ENCODE measurements at places on chromosomes 13 and 19.

DNA sequence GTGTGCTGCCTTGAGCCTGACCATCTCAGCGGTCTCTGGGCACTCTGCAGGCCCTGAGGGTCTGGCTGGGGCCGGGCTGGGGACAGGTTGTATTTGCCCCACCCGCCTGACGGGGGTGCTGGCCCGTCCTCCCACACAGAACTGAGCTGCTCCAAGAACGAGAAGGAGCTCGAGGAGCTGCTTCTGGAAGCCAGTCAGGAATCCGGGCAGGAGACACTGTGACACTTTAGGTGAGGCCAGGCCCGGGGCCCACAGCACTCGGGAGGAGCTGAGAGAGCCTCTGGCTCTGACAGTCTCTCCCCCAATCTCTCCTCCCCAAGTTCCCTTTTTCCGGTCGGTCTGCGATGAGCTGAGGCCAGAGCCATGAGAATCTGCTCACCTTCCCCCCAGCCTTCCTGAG lies 14.5 kb downstream of the NKPD1 start:
- DNase-seq = no peak

DNA sequence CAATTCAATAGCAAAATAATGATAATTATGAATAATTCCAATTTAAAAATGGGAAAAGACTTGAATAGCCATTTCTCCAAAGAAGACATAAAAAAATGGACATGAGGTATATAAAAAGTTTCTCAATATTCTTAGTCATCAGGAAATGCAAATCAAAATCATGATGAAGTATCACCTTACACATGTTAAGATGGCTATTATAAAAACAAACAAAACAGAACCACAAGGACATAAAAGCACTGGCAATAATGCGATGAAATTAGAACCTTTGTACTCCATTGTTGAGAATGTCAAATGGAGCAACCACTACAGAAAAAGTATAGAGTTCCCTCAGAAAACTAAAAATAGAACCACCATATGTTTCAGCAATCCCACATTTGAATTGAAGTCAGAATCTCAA lies 1186.1 kb downstream of the SLITRK5 start:
- no peak for DNase-seq

DNA sequence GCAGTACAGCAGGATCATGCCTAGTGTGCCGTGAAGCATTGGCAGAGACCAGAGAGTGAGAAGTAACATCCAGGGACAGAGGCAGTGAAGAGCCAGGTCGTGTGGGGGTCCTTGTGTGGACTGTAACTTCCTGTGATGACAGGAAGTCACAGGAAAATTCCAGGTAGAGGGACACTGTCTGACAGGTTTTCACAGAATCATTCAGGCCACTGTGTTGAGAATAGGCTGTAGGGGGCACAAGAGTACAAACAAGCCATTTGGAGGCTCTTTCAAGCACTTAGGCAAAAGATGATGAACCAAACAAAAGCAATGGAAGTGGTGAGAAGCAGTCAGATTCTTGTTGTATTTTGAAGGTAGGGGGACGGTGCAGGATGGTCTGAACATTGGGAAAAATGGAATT lies 46.4 kb downstream of the N4BP2L1 start:
- DNase-seq = peak; percentile 4

GRCh38 chr13:21225841-21226581 lies 49.6 kb downstream of the MRPL57 start:
- no peak for DNase-seq

- no peak for DNase-seq
These were observed 741.6 kb downstream of the FGF9 start for GRCh38 chr13:22412452-22412851.

- DNase-seq = no peak
These were observed 34.0 kb upstream of the OR1M1 start for GRCh38 chr19:9052894-9053293.

DNA sequence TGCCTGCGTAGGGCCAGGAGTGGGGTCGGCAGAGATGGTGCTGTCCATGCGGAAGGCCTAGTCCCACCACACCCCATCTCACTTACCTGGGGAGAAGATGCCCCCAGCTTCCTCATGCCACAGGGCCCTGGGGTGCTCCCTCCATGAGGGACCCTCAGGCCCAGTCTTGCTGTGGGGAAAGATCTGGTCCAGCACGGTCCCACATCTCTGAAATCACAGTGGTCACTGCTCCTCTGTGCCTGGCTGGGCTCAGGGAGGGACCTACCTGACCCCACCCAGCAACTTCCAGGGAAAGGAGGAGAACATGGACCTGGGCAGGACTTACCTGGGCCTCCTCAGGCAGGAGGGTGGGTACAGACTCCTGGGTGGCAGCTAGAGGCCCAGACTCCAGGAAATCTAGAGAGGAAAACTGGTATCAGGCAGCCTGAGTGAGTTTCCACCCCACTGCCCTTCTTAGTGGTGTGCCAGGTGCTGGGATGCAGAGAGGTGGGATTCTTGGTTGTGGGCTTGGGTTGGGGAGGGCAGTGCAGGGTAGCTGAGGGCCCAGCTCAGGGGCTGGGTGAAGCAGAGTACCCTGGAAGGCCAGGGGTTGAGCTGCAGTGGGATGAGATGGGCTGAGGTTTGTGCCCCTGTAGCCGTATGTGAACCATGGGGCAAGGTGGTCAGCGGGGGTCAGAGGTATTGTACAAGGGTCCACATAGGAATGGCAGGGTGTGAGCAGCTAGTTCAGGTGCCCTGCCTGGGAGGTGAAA lies 3.8 kb downstream of the MZF1 start:
- no peak for DNase-seq

- no peak for DNase-seq
These were observed 8.8 kb downstream of the S1PR2 start for GRCh38 chr19:10222201-10222890.

DNA sequence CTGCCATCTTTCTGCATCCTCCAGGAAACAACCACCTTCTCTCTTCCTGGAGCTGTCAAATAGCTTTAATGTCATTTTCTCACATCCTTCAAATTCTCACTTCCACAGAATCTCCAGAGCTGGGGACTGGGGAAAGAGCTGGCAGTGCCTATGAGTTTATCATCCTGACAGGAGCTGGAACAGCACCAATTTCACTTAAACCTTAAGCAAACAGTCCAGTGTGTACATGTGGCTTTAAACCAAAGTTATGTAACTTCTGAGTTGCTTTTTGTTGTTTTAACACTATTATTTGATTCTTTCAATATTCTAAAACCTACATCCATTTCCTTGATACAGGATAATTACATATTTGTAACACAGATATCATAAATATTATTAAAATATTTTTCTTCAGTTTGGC lies 331.5 kb upstream of the ARGLU1 start:
- no peak for DNase-seq

- DNase-seq = no peak
These were observed 1.1 kb downstream of the TNNI3 start for GRCh38 chr19:55156202-55157063.

- no peak for DNase-seq
These were observed 12.8 kb downstream of the FUT6 start for GRCh38 chr19:5826531-5827341.

- DNase-seq = no peak
These were observed 9.7 kb downstream of the SIGLEC8 start for GRCh38 chr19:51448411-51449016.

DNA sequence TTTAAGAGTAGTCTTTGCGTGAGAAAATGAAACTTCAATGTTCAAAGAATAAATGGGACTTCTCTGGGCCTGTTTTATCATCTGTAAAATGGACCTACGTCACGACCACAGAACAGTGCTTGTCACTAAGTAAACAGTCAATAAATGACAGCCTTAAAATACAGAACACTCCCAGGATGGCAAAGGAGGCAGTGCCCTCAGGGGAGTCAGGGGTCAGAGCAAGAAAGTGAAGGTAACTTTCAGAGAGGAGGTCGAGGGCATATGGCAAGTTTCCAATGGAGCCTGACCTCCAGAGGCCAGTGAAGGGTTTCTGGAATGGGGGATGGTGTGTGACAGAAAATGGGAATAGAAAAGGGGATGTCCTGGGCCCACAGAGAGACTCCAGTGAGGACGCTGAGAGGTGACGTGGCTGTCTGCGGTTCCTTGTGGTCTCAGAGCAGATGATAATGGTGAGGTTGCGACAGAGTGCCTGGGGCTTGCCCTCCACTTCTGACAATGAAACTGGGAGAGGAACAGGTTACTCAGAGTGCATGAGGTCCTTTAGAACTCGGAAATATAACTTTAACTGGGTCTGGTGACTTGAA lies 91.8 kb downstream of the UBL3 start:
- no peak for DNase-seq

DNA sequence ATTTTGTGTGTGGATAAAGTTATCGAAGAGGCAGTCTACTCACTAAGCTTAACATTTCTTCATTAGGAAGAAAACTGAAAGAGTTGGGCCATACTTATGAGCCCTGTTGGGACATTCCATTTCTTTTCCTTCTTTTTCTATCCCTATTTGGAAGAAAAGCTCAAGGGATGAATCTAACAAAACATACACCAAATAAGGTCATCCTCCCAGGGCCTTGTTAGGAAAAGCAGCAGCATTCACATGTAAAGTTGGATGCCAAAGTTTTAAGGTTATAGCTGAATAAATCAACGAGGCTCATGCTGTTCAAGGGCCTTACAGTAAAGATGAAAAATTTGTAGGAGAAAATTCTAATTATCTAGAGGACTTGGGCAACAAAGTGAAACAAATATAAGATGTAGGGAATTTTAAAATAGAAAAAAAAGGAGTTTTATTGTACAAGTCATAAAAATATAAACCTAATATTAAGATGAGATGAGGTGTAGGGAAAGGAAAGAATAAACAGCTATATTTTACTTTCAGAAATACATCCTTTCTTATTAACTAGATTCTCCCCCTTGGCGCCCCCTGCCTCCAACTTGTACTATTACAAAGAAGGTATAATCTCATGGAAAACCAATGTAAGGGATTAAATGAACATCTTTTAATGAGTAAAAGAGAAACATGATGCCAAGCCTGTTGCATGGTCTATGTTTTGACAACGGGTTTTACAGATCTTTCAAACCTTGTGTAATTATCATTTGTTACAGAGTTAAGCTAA lies 160.4 kb downstream of the PCDH20 start:
- no peak for DNase-seq

DNA sequence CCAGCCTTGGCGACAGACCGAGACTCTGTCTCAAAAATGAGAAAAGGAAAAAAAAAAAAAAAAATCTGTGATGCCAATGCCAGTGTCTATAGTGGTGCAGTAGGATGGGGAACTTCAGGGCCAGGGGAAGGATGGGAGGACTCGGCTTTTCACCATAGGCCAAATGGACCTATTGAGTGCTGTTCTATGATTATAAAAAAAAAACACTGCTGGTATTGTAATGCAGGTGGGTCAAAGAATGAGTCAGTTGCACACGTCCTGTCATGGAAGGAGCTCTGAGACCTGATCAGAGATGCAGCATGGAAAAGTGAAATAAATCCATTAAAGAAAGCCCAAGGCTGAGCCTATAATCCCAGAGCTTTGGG lies 7.0 kb downstream of the DNAJB1 start:
- no peak for DNase-seq

- no peak for DNase-seq
These were observed 18.7 kb upstream of the POU2F2 start for GRCh38 chr19:42150911-42151361.
